ENCODE measurements at places on chromosomes 3 and 15.

DNA sequence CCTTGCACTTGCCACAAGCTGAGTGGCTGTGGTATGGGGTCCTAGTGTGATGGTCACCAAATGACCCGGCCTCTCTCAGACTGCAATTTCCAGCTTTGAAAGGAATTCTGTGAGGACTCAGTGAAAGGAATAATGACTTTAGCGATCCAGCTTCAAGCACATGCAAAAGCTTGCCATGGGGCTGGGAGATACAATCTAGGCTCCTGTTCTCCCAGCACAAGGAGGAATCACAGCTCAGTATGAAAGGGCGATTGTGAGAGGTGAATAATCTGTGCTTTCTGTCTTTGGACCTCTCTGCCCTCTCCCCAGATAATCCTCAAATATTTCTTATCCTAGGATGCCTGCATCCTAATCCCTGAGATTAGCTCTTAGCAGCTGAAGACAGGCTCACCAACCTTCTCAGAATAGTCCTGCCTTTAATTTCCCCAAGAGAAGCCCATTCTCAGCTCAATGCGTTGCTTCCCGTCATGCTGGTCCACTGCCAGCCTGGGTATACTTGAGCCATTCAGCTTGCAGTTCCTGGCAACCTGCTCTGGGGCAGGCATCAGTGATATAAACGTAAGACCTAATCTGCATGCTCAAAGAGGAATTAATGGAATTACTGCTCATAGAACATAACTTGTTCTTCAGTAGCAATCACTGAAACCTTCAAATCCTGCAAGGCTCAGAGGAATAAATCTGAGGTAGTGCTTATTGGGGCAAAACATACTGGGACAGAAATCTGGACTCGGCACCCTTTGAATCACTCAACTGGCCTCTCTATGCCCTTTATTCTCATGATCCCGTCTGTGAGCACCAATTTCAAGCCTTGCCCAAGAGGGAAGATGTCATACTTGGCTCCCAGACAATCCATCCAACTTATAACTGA lies 15.1 kb downstream of the TLNRD1 start:
- no peak for DNase-seq

- no peak for DNase-seq
These were observed 67.9 kb downstream of the CRTC3 start for GRCh38 chr15:90597577-90597976.

GRCh38 chr3:112109322-112109721 lies 23.1 kb downstream of the C3orf52 start:
- peak; percentile 75 for DNase-seq

DNA sequence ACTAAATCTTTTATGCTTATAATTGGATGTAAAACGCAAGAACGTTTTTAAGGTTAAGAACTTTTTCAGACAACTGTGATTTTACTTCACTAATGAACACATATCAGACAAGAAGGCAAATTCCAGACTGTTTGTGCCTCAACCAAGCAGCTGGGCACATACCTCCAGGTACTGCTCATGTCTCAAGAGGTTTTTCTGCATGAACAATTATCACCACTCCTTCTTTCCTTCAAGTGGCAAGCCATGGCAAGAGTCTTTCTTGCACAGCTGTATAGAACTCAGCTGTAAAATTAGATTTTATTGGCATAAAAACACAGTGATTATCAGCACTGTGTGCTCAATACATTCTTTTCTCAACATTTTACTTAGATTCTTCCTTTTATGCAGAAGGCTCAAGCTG lies 64.3 kb downstream of the FNDC3B start:
- peak; percentile 50 for DNase-seq

GRCh38 chr3:46838301-46838700 lies 24.9 kb downstream of the MYL3 start:
- DNase-seq, result no peak

DNA sequence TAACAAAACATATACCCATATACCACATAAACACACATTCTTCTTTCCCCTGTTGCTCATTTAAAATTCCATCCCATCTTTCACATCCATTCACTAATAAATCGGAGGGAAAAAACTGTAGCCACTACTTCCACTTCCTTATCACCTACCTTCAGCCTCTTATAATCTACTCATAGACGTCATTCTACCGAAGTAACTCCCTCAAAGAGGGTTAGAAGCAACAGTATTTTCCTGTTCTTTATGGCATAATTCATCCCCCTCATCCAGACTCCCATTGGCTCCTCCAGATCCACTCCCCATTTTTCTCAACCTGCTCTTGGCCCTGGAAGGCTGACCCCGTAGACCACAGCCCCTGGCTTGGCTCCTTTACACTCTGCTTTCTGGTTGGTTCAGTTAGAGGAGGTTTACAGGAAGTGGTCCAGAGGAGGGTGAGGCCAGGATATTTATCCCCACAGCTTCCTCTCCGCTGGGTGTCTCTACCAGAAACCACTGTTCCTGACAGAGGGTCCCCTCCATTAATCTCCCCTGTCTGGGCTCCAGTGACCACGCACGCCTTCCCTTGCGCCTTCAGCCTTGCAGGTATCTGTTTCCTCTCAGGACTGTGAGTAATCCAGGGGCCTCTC lies 46.3 kb downstream of the FMN1 start:
- peak; percentile 76 for DNase-seq

DNA sequence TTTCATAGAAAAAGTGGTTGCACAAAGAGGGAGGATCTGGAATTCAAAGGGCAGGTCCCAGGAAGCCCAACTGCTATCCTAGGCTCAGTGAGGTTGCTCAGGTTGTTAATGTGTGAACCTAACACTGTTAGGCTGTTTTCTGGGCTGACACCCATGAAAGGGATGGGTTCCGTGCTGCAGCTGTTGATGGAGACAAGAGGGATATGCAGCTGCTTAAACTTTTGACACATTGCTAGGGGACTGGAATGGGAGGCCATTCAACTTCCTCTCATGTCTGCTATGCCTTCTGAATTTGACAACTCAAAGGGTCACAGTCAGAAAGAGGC lies 198.0 kb upstream of the NR2E3 start:
- no peak for DNase-seq

- no peak for DNase-seq
These were observed 119.6 kb downstream of the GSK3B start for GRCh38 chr3:119974656-119975055.

DNA sequence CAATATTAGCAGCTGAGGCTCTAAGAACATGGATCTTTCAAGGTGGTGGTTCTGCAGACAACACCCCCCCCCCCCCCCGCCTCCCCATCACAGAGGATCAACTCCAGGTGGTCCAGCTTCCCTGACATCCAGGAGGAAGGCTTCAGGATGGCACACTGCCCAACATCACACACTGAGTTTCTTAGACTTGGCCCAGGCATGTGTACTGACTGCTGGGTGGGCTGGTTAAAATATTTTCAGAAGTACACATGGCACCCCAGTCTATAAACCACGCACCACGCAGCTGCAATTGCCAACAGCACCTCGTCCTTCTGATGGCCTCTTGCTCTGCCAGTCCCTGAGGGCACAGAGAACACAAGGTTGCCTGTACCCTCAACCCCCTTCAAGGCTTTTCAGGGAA lies 22.1 kb downstream of the SRPRB start:
- no peak for DNase-seq

GRCh38 chr15:74552773-74553441 lies 11.9 kb downstream of the ARID3B start:
- no peak for DNase-seq

GRCh38 chr3:120796976-120797375 lies 54.4 kb downstream of the GTF2E1 start:
- DNase-seq, result no peak

- DNase-seq, result no peak
These were observed 66.2 kb upstream of the SLC6A1 start for GRCh38 chr3:10926256-10926810.

GRCh38 chr3:3015185-3016089 lies 94.7 kb downstream of the IL5RA start:
- DNase-seq, result peak; percentile 86

Measured in kidney (tissue), 22 donors.